Fibroblast of villous mesenchyme (primary cell): ENCODE measurements at places on chromosomes 3 and 15.

DNA sequence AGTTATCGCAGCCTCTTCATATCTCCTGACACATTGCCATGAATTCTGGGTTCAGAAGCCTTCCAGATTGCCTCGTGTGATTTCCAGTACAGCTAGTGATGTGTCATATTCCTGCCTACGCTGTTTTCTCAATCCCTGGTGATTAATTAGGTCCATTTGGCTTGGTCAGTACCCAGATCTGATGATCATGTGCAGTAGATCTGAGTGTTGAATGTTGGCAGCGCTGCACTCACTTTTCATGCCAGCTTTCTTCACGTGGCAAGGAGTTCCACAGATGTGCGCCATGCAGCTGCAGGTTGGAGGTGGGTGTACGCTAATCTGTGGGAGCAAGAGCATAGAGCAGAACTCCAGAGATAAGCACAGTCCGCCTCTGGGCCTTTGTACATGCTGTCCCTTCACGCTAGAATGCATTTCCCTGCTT, 86.9 kb upstream of the COL6A5 start:
- peak; percentile 19 for DNase-seq

DNA sequence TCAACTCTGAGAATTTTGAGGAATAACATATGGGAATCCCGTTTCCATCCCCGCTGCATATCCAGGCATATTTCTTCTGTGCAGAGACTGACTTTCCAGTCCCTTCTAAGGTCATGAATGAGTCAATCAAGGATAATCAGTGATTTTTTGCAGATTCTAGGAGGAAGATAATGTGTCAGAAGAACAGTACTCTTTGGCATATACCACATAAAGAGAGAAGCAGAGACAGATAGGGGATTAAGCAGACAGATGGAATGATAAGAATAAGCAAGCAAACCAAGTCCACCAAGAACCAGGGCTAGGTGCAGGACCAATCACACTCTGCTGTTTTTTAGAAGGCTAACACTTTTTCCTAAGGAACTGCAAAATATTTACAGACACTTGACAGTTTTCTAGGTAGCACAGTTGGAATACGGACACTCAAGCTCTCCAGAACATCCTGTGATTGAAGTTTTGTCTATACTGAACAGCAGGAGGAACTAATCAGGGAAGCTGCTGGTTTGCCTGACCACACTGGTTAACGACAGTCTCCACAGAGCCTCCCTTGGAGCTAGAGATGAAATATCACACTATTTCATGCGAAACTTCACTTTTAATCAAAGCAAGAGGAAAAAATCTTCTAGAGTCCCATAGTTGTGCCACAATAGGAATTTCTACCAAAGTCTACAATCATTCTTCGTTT, 450.0 kb upstream of the KCNMB2 start:
- DNase-seq, result no peak

DNA sequence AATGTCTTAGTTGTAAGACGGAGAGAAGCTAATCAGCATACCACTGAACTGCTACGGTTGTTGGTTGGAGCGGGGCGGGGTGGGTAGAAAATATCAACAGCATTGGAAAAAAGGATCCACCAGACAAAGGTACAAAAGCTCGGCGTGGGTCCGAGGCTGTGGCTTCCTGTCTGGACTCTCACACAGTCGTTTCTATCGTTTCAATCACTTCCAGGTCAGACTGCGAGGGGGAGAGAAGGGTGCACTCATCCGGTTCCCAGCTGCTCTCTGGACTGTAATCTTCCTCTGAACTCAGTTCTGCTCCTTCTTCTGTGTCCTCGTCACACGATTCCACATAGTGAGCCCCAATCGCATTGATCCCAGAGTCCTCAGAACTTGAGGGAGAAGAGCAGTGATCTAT, 70.0 kb downstream of the C3orf70 start:
- DNase-seq, result no peak

DNA sequence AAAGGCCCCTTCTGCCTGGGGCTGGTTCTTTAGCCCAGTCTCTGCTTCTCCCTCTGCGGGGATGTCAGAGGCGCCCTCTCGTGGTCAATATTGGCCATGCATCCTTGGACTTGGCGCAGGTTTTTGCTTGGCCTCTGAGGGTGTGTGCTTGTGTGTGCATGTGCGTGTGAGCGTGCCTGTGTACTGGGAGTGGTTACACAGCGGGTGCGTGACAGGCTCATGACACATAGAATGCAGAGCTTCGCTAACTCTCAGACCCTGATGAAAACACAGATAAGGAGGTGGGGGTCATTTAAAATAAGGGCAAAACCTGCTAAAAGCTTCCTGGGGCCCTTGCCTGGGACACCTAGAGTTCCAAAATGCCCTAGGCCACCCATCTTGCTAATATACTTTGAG, 160.9 kb downstream of the SMAD6 start:
- peak; percentile 80 for DNase-seq
